ENCODE measurements at places on chromosomes 4 and X.

- no peaks in the 10 kb centered on the region for H3K27me3 ChIP-seq
- H3K4me1 ChIP-seq: no peaks in the 10 kb centered on the region
- H3K4me3 ChIP-seq: no peak overlapping the region
- DNase-seq: no peak
- no peak overlapping the region for H3K27ac ChIP-seq
- no peaks in the 10 kb centered on the region for H3K36me3 ChIP-seq
Observed at GRCh38 chr4:33566649-33567048, 2677.7 kb downstream of the ARAP2 start.

GRCh38 chrX:133323431-133323830 lies 91.9 kb downstream of the GPC4 start:
- no peaks in the 10 kb centered on the region for H3K4me1 ChIP-seq
- no peak overlapping the region for H3K4me3 ChIP-seq
- H3K36me3 ChIP-seq: no peaks in the 10 kb centered on the region
- DNase-seq: no peak
- peaks cover 57% of the 10 kb centered on the region for H3K27me3 ChIP-seq
- no peak overlapping the region for H3K27ac ChIP-seq

- H3K36me3 ChIP-seq: peaks cover 5% of the 10 kb centered on the region
- no peak overlapping the region for H3K4me3 ChIP-seq
- no peaks in the 10 kb centered on the region for H3K27me3 ChIP-seq
- no peak overlapping the region for H3K27ac ChIP-seq
- DNase-seq: no peak
Observed at GRCh38 chr4:145907390-145907789, 31.2 kb downstream of the ZNF827 start.

DNA sequence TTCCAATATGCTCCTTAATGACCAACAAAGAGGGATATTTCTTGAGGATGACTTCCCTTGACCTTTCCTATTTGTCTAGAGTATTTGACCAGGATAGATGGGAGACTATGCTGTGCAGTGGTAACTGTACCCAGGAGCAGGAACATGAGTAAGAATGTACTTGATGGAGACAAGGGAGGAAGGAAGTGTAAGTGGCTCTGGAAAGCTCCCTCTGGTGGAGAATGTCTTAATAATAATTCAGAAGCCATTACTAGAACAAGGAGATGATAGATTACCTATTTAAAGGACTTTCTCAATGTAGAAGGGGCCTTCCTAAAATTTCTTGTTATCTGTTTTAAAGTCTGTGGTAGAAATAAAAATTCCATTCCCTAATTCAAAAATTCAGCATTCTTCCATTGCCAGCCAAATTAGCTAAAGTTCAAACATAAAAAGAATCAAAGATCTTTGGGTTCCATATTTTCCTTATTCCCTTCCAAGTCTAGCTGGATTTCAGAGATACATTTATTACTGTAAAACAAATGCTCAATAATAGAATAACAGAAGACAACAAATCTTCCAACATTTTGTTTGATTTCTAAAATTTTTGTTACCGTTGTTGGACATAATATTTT lies 83.8 kb downstream of the GRID2 start:
- no peaks in the 10 kb centered on the region for H3K27me3 ChIP-seq
- no peaks in the 10 kb centered on the region for H3K4me1 ChIP-seq
- no peaks in the 10 kb centered on the region for H3K36me3 ChIP-seq
- DNase-seq: peak; percentile 51

DNA sequence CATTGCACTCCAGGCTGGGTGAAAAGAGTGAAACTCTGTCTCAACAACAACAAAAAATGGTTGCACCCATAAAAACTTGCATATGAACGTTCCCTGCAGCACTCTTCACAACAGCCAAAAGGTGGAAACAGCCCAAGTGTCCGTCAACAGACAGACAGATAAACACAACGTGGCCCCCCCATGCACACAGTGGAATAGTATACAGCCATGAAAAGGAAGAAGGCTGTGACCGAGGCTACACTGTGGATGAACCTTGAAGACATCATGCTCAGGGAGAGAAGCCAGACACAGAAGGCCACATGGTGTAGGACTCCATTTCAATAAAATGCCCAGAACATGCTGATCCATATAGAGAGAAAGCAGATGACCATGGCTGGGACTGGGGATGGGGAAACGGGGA lies 33.5 kb upstream of the ASMTL start:
- H3K27ac ChIP-seq: no peak overlapping the region
- H3K36me3 ChIP-seq: no peaks in the 10 kb centered on the region
- H3K4me1 ChIP-seq: peaks cover 6% of the 10 kb centered on the region
- DNase-seq: no peak
- H3K27me3 ChIP-seq: no peaks in the 10 kb centered on the region

- DNase-seq: peak; percentile 88
- H3K27me3 ChIP-seq: peaks cover 9% of the 10 kb centered on the region
- H3K27ac ChIP-seq: peak overlapping the region; percentile 80
- peaks cover 18% of the 10 kb centered on the region for H3K36me3 ChIP-seq
- H3K4me1 ChIP-seq: peaks cover 5% of the 10 kb centered on the region
- no peak overlapping the region for H3K4me3 ChIP-seq
Observed at GRCh38 chrX:136130931-136131833, 16.2 kb upstream of the FHL1 start.

GRCh38 chr4:106497271-106497670 lies 128.7 kb upstream of the GIMD1 start:
- no peak overlapping the region for H3K4me3 ChIP-seq
- peaks cover 4% of the 10 kb centered on the region for H3K4me1 ChIP-seq
- H3K36me3 ChIP-seq: no peaks in the 10 kb centered on the region
- H3K27ac ChIP-seq: no peak overlapping the region

- H3K36me3 ChIP-seq: no peaks in the 10 kb centered on the region
- H3K27ac ChIP-seq: no peak overlapping the region
- DNase-seq: no peak
- H3K27me3 ChIP-seq: peaks cover 55% of the 10 kb centered on the region
- H3K4me3 ChIP-seq: no peak overlapping the region
Observed at GRCh38 chrX:111519215-111519614, 7.8 kb downstream of the SERTM2 start.

- H3K36me3 ChIP-seq: no peaks in the 10 kb centered on the region
- H3K27ac ChIP-seq: no peak overlapping the region
- peaks cover 7% of the 10 kb centered on the region for H3K4me1 ChIP-seq
Observed at GRCh38 chr4:80540349-80540748, 204.8 kb downstream of the CFAP299 start.

GRCh38 chr4:82372517-82373485 lies 990 bp downstream of the HNRNPD start:
- H3K4me3 ChIP-seq: peak overlapping the region; percentile 100
- peak; percentile 90 for DNase-seq
- peaks cover 33% of the 10 kb centered on the region for H3K4me1 ChIP-seq
- peaks cover 48% of the 10 kb centered on the region for H3K36me3 ChIP-seq
- H3K27me3 ChIP-seq: no peaks in the 10 kb centered on the region
- H3K27ac ChIP-seq: peak overlapping the region; percentile 100

DNA sequence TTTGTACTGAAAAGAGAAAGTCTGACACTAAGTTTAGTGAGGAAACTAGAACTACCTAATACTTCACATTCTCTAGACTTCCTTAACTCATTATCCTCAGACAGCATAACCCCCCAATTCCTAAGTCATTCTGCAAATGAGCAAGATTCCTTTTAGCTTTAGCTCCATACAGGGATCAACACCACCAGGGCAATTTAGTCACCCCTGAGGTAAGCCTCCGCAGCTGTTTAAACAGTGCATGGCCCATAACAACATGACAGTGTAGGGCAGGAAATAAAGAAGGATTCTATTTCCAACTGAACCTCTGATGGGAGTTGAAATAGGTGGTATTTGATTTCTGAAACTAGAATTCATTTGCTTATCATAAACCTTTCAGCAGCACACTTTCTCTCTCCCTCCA lies 112.8 kb upstream of the DKK2 start:
- no peak overlapping the region for H3K4me3 ChIP-seq
- no peaks in the 10 kb centered on the region for H3K4me1 ChIP-seq
- no peaks in the 10 kb centered on the region for H3K27me3 ChIP-seq

DNA sequence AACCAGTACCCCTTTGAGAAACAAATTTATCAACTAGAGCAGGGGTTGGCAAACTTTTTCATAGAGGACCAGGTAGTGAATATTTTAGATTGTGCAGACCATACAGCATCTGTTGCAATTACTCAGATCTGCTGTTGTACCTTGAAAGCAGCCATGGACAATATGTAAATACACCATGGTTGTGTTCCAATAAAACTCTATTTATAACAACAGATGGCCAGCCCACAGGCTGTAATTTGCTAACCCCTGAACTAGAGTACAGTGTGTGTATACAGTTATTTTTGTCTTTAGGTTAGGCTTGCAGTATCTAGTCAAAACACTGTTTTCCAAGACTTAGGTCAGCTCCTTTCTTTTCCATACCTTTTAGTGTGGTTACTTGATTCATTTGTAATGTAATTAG lies 54.4 kb downstream of the PHKA1 start:
- no peak for DNase-seq
- H3K4me3 ChIP-seq: no peak overlapping the region
- H3K4me1 ChIP-seq: peaks cover 6% of the 10 kb centered on the region
- peaks cover 4% of the 10 kb centered on the region for H3K36me3 ChIP-seq

GRCh38 chr4:124803641-124804040 lies 91.1 kb upstream of the ANKRD50 start:
- no peaks in the 10 kb centered on the region for H3K27me3 ChIP-seq
- DNase-seq: peak; percentile 54
- no peaks in the 10 kb centered on the region for H3K36me3 ChIP-seq
- no peaks in the 10 kb centered on the region for H3K4me1 ChIP-seq
- no peak overlapping the region for H3K4me3 ChIP-seq
- H3K27ac ChIP-seq: no peak overlapping the region

DNA sequence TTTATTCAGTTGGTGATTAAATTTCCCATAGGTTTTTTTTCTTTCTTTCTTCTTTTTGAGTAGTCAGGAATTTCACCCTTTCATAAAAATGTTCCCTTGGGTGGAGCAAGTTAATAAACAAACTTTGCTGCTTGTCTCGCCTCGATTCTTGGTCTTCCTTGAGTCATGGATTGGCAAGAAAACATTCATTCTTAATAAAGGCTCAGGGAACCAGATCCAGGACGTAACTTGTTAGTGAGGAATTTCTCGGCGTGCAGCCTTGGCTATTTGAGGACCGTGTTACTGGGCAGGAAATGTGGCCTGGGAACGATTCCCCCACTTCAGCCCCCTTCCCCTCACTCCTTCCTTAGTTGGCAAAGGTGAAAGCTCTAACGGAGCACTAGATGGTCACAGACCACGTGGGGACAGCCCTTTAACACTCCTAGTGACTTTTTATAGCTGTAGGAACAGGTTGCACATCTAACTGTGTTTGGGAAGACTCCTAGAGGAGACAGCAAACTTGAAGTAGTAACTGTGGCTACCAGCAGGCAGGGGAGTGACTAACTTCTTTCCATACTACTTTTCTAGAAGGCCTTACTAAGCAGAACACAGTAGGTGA lies 106.8 kb downstream of the UCHL1 start:
- H3K4me3 ChIP-seq: peak overlapping the region; percentile 89
- H3K27ac ChIP-seq: peak overlapping the region; percentile 75
- DNase-seq: peak; percentile 64
- no peaks in the 10 kb centered on the region for H3K36me3 ChIP-seq
- peaks cover 30% of the 10 kb centered on the region for H3K4me1 ChIP-seq

DNA sequence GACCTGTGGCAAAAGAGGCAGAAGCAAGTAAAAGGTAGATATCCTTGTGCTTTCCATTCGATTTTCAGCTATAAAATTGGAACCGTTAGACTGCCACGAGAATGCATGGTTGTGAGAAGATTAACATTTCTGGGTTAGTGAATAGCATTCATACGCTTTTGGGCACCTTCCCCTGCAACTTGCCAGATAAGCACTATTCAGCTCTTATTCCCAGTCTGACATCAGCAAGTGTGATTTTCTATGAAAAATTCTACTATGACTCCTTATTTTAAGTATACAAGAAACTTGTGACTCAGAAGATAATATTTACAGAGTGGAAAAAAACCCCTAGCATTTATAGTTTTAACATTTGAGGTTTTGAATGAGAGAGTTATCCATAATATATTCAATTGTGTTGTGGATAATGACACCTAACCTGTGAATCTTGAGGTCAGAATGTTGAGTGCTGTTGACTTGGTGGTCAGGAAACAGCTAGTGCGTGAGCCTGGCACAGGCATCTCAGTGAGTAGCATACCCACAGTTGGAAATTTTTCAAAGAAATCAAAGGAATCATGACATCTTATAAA lies 3.9 kb downstream of the FGB start:
- H3K27me3 ChIP-seq: no peaks in the 10 kb centered on the region
- no peak overlapping the region for H3K4me3 ChIP-seq

DNA sequence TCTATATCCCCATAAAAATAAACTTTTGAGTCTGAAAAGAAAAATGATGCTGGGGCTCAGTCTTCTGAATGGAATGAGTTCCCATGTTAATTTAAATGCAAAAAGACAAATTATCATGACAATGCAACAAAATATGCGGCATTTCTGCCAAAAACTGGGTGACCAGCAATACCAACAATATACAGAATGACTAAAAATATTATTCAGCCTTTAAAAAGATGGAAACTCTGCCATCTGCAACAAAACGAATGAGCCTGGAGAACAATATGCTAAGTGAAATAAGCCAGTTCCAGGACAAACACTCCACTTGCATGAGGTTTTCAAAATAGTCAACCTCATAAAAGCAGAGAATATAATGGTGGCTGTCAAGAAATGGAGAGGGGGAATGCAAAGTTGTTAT lies 558.5 kb downstream of the IL15 start:
- no peak overlapping the region for H3K4me3 ChIP-seq
- no peak overlapping the region for H3K27ac ChIP-seq
- DNase-seq: no peak
- no peaks in the 10 kb centered on the region for H3K36me3 ChIP-seq
- no peaks in the 10 kb centered on the region for H3K27me3 ChIP-seq
- H3K4me1 ChIP-seq: no peaks in the 10 kb centered on the region

- no peaks in the 10 kb centered on the region for H3K27me3 ChIP-seq
- H3K27ac ChIP-seq: no peak overlapping the region
- peaks cover 7% of the 10 kb centered on the region for H3K36me3 ChIP-seq
Observed at GRCh38 chr4:114041117-114041475, 61.6 kb upstream of the ARSJ start.

DNA sequence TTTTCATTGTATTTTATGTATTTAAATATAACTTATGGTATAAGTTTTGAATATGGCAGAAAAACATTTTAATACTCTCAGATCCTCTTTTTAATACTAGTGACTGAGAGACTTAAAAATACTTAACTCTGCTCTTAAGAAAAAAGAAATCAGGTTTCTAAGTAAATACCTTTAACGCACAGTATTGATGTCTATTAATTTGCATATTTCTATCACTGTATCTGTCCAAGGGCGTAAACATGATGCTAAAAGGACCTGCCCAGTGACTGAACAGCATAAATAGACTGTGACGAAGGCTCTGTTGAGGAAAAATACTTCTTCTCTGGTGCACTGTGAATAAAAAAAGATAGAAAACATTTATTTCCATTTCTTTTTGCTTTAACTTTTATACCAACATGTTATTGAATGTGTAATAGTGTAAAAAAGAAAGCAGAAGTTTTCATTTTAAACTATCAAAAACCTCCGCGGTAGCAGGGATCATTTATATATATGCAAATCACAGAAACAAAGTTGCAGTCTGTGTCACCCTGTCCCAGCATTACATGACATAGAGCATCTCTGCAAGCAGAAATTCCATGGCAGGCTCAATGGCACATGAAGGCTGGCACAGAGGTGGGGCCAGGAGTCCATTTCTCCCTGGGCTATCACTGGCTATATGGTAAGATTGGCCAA lies 75.4 kb downstream of the ZAR1 start:
- H3K4me3 ChIP-seq: no peak overlapping the region
- H3K4me1 ChIP-seq: no peaks in the 10 kb centered on the region
- no peak for DNase-seq
- H3K36me3 ChIP-seq: peaks cover 51% of the 10 kb centered on the region
- no peaks in the 10 kb centered on the region for H3K27me3 ChIP-seq
